ENCODE measurements at places on chromosomes 11 and 22.

DNA sequence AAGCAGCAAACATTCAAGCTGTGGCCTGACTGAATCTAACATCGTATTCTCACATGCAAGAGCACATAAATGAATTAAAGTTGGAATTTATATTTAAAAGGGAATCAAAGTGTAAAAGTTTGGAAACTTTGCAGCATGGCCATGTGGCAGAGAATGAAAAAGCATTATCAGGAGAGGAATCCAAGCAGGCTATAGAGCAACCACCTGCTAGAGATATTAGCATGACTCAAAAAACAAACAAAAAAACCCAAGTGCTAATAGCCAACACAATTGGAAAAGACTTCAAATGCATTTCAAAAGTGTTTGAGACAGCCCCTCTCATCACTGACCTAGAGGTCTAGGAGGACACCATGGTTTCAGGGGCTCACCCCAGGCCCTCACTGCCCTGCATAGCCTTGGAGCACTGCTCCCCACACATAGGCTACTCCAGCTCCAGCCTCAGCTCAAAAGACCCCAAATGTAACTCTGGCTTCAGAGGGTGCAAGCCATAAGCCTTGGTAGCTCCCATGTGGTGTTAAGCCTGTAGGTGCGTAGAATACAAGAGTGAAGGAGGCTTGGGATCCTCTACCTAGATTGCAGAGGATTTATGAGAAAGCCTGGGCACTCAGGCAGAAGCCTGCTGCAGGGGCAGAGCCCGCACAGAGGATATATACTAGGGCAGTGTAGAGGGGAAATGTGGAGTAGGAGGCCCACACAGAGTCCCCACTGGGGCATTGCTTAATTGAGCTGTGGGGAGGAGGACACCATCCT is 1.7 kb upstream of the KRTAP5-7 start:
- no peak for DNase-seq

DNA sequence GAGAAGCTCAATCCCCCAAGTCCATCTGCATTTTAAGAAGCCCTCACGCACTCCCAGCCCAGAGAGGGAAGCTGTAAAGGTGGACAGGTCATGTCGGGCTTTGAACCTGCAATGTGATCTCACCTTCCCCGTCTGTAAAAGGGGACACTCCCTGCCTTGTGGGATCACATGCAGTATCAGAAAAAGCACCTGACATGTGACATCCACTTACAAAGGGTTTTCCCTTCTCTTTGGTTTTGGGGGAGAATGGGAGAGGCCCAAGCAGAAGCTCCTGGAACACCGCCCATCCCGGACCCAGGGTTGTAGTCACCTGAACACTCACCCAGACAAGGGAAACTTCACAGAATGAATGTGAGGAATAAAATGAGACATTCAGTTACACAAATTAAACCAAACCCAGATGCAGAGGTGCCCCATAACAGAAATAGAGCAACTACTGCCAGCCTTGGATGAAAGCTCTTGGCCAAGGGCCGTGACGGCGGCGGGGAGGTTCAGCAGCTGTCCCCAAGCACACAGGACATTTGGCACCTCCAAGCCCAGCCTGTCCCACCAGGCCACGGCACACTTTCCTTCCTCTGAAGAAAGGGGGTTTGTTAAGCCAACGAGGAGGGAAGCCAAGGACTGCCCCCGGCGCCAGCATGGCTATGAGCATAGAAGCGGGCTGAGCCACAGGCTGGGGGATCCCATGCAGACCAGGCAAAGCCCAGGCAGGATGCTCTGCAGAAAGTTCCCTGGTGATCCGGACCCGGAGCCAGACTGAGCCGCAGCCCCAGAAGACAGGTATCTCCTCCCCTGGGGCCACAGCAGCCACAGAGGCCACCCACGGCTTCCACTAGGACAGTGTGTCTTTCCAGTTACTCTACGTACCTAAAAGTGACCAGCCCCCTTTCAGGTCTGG is 3.8 kb downstream of the BID start:
- no peak for DNase-seq

GRCh38 chr22:40512426-40513136 is 123.9 kb downstream of the MRTFA start:
- DNase-seq = no peak

DNA sequence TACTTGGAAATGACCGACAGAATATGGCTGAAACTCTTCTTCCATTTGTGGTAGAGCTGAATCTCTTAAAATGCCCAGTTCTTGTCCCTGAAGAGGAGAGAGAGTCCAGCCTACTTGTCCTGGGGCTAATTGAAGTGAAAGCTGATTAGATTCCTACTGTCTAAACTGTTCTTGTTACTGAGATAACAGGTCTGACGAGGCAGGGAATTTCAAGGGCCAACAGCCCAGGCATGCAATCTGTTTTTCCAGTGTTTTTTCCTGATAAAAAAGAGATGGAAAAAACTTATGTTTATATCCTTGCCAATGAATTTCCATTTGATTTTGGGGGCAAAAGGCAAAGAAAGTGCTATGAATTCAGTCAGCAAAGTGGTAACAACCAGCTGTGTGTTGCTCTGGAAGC is 195.5 kb downstream of the ETS1 start:
- DNase-seq = no peak

DNA sequence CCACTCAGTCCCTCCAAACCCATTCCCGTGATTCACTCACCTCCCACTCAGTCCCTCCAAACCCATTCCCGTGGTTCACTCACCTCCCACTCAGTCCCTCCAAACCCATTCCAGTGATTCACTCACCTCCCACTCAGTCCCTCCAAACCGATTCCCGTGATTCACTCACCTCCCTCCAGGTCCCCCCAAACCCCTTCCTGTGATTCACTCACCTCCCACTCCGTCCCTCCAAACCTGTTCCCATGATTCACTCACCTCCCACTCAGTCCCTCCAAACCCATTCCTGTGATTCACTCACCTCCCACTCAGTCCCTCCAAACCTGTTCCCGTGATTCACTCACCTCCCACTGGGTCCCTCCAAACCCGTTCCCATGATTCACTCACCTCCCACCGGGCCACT is 639.6 kb downstream of the BRD1 start:
- DNase-seq = no peak

DNA sequence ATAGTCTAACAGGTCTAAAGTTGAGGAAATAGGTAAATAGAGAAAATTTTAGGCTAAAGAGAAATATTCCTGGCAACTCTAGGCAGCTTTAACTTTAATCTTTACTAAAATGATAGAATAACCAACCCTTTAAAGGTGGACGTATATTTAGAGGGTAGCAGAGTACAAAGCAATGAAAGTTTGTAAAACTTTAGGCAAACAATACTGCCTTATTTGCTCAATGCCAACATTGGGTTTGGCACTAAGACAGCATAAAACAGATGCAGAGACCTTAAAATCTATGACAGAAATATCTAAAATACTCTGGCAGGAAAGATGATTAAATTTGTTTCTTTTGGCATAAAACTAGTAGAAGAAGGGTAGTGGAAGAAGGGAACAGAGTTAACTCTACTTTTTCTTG is 70.7 kb downstream of the EMSY start:
- DNase-seq = no peak

DNA sequence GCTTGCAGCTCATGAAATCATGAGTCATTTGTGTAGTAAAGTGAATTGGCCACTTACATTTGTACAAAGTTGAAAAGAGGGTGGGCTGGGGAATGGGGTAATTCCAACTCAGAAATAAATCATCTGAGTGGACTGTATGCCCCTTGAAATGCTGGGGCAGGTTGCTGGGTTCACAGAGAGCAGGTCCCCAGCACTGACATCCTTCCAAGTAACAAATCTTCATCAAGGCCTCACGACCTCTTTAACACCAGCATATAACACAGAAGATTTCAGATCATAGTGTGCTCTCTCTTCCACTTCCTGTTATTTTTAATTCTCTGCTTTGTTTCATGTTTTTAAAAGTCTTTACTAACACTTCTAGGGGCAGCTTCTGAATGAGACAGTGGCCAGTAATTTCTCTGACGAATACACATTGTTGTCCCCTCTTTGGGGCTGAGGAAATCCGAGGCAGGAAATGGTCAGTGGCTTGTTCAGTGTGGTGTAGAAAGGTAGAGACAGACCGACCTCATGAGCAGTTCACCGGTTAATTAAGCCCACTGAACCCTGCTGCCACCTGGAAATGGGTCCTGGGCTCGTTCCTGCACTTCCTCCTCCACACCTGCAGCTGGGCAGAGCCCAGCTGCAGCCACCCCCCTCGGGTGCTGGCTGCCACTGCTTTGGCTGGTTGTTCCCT is 127.7 kb downstream of the MAML2 start:
- DNase-seq = no peak

DNA sequence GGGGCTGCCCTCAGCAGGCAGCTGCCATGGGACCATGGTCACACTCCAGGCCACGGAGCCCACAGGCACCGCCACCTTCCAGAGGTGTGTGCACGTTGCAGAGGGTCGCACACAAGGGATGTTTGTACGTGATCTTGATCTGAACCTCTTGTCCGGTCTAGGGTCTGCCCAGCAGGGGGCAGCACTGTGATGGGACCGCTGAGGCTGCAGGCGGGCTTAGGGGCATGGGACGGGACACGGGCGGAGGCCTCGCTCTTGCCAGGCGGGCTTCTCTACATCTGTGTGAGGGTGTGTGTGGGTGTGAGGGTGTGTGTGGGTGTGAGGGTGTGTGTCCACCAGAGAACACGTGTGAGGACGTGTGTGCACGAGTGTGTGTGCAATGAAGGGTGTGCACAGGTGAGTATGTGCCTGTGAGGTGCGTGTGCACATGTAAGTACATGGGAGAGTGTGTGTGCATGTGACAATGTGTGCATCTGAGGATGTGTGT is 52.4 kb downstream of the CACNA1I start:
- DNase-seq = no peak

DNA sequence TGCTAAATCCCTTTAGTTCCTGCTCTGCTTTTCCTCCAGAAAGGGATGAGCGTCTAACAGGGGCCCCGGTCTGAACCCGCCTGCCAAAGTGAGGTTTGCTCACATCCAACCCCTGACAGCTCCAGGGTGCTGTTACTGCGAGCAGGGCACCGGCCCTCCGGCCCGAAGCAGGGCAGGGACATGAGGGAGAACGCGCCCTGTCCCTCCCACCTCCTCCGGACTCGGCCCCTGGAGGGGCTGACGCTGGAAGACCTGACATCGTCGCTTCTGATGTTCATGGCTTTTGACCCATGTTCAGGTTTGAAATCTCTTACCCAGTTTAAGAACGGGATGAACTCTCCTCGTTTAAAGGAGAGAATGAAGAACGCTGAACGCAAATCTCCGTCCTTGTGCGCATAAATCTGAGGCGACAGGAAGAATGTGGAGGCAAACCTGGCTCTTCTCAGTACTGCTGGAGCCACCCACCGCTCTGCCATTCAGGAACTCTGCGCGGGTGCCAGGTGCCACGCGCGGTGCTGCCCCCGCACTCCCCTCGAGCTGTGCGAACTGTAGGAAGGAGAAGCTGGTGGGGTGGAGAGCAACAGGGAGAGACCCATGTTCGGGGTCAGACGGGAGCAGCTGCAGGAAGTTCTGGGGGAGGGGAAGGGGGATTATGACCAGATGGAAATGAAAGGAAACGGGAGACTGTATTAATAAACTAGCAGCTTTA is 826 bp upstream of the EEF1G start:
- DNase-seq = no peak

GRCh38 chr11:24082241-24082640 is 414.6 kb upstream of the LUZP2 start:
- no peak for DNase-seq

- DNase-seq = no peak
These were observed 192.8 kb upstream of the B3GAT1 start for GRCh38 chr11:134604886-134605285.

DNA sequence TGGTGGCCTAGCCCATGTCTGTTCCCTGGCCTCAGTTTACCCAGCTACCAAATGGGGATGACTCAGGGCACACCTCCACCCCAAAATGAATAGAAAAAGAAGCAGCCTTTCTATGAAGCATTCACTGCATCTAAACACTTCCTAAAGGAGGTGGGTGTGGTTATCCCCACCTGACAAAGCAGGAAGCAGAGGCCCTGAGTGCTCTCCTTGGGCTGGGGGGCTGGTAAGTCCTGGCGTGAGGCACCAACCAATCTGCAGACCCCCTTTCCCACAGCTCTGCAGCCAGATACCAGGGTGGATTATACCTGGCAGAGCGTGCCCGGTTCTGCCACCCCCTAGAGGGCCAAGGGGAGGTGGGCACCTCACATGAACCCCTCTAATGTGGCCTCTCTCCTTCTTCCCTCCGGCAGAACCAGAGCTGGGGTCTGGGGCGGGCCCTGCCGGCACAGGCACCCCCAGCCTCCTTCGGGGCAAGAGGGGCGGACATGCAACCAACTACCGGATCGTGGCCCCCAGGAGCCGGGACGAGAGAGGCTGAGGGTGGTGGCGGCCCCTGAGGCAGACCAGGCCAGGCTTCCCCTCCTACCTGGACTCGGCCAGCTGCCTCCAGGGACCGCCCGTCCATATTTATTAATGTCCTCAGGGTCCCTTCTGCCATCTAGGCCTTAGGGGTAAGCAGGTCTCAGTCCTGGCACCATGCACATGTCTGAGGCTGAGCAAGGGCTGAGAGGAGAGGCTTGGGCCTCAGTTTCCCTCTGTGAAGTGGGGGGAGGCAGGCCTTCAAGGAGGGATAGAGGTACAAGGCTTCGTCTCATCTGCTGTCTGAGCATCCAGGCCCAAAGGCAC is 9.2 kb downstream of the RHBDD3 start:
- DNase-seq = peak; percentile 61

GRCh38 chr22:27752141-27752540 is 49.4 kb downstream of the MN1 start:
- no peak for DNase-seq

DNA sequence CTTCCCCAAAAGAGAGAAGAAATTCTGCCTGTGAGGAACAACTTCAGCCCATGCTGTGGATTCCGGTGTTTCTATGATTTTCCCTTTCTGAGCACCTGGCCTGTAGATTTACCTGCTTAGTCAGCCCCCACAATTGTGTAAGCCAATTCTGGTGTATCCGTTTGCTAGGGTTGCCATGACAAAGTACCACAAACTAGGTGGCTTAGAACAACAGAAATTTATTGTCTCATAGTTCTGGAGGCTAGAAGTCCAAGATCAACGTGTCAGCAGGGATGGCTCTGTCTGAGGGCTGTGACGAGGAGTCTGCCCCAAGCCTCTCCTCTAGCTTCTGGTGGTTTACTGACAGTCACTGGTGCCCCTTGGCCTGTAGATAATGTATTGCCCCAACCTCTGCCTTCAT is 15.9 kb upstream of the CYB5R2 start:
- no peak for DNase-seq

GRCh38 chr11:7965386-7965785 is at the start of gene NLRP10:
TSS of gene NLRP10 (minus strand) at chr11:7965447. CDS start at chr11:7963495, 1,952 bp downstream.
- DNase-seq = no peak

All from left forelimb (tissue), 1 donor.